ENCODE measurements at places on chromosomes 3 and 15.

DNA sequence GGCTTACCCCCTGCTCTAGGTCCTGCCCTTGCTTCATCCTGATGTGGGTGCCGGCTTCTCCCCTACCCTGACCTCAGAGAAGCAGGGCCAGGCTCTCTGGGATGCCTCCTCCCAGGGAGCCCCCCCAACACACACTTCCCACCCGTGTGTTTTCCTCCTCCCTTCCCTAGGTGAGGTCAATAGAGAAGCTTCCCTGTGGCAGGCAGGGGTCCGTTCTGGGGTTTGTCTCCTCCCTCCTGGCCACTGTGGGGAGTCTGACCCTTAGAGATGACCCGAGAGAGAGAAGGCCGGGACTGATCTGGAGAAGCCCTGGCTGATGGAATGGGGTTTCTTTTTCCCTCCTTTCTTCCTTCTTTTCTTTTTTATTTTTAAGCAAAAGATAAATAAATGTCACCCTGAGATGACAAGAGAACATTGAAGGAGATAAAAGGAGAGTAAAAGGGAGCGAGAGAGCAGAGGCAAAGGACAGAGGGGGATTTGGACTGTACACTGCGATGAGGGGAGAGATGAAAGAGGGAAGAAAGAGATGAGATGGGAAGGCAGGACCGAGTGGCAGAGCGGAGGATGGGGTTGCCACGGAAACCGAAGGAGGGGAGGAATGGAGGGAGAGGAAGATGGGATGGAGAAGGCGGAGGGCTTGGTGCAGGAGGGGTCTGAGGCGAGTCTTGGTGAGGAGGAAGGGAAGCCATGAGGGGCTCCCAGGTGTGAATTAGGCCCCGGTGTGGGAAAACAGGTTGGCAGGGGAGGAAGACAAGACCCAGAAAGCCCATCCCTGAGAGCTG is 48.4 kb downstream of the IDH2 start:
- no peak for DNase-seq

GRCh38 chr3:45657853-45658252 is 31.3 kb upstream of the SACM1L start:
- no peak for DNase-seq

GRCh38 chr3:2354702-2355101 is 256.0 kb downstream of the CNTN4 start:
- DNase-seq, result no peak

DNA sequence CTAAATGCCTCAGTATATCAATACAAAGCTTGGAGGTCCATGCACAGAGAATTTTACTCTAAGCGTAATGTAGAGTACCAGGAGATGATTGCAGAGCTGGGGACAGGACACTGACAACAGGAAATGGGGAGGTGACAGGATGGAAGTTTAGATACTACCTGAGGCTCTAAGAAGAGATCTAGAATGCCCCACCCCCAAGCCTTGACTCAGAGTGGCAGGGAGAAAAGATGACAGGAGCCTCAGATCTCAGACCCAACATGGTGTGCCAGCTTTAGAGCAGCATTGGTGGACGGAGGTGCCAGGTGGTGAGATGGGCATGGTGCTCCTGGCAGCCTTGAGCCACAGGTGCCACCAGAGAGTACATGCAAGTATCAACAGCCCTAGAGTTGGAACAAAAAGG is 62.5 kb downstream of the LYZL4 start:
- DNase-seq, result no peak

GRCh38 chr15:87528873-87529272 is 727.7 kb downstream of the NTRK3 start:
- no peak for DNase-seq

- no peak for DNase-seq
Observed at GRCh38 chr15:88230823-88231222, 25.7 kb downstream of the NTRK3 start.

DNA sequence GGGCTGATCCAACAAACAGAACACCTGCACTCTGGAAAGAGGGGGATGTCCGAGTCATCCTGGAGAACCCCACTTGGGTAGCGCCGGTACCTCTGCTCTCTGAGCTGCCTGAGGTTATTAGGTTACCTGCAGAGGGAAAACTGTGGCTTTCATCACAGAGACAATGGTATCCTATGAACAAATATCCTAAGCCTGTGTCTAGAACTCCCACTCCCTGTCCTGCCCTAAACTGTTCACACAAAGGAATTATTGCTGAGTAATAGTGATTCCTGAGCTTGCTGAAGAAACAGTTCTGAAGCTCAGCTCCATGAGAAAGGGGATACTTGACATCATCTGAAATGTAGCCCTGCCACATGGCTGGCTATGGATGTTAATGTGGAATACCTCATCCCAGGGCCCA is 31.9 kb upstream of the WNT5A start:
- peak; percentile 80 for DNase-seq

DNA sequence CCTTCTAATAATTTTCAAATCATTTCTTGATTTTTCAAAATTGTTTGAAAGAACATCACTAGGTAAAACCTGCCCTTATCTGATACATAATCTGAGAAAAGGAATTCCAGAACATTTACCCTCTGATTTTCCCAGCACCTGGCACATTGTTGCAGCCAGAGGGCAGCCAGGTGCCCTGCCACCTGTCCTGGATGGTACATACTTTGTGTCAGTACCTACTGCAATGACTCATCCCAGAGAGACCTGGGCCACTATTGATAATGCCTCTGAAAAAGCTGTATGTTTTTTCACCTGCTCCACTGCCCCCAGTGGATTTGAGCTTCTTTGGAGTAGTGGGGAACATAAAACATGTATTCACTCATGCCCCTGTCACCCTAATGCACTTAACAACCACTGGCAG is 648.9 kb upstream of the GBE1 start:
- no peak for DNase-seq

Data from IMR-90 (cell line).